ENCODE measurements at places on chromosomes 5 and 9. TPM values are rescaled to one million over a fixed set of nuclear protein-coding genes. Genes with fewer than 3 reads are reported as not detected.

DNA sequence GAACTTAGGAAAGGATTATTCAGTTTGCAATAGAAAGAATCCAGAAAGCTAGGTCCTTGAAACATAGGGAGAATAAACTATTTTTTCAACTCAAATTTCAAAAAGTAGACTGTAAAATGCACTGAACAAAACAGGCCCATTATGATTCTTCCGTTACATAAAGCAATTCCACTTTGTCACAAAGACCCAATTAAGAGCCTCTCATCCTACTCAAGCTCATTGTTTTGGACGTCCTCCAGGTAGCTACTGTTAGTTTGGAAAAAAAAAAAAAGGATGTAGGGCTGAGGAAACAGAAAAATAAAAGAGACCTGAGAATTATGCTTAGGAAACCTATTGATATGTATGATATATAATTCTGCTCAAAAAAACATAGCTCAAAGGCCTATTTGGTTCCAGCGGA, 74.0 kb downstream of the DIRAS2 start:
- DNase-seq: no peak

DNA sequence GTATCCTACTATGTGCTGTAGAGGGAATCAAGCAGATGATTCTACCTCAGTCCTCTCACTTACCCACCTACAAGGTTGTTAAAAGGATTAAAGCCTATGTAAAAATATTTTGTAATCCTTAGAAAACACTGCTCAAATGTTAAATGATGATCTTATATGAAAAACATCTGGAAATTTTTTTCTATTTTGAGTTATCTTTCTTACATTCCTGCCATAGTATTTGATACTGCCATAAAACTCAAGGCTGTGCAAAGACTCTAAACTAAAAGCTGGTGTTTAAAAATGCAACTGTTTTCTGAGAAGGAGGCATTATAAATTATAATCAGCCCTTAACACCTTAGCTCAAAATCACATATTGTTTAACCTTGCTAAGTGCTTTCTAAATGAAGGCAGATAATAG, 474.2 kb downstream of the PRELID2 start:
- no peak for DNase-seq

DNA sequence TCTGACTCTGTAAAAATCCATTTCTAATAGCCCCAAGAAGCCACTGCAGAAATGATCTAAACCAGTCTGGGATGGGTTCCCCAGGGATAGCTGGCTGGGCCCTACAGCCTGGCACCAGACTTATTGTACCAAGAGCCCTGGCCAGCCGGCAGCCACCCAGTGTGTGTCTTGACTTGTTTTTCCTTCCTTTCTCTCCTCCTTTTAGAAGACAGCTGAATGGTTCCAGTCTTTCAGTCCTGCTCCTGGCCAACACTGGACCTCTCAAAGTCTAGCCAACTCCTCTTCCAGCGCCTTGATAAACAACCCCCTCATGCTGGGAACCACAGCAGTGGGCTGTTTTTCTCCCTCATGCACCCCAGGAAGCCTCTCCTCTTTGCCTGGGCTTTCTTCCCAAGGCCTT, 34.1 kb downstream of the ATOX1 start:
- DNase-seq: no peak

The TLX3 gene
- polyA plus RNA-seq: not detected

The TAF1L gene
- polyA plus RNA-seq: not detected

The DNAJC25 gene
- polyA plus RNA-seq: 2.8 TPM

DNA sequence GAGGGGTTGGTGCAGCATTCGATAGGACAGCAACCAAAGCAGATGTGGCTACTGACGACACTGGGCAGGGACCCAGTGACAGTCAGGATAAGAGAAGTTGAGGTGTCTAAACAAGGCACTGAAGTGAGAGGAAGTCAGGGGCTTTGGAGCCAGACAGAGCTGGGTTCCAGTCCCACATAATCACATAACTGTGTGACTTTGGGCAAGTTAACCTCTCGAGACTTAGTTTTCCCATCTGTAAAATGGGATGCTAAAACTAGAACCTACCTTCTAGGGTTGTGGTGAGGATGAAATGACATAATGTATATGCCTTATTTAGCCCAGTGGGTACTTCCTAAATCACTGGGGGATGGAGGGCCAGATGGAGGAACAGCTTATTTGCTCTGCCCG, 3.1 kb downstream of the ANGPTL2 start:
- DNase-seq: no peak

GRCh38 chr5:5313101-5313635, 109.3 kb upstream of the ICE1 start:
- DNase-seq: no peak

GRCh38 chr9:17005056-17005823, 129.6 kb upstream of the CNTLN start:
- no peak for DNase-seq

- DNase-seq: peak; percentile 80
Observed at GRCh38 chr5:139633295-139634027, 14.7 kb upstream of the CXXC5 start.

DNA sequence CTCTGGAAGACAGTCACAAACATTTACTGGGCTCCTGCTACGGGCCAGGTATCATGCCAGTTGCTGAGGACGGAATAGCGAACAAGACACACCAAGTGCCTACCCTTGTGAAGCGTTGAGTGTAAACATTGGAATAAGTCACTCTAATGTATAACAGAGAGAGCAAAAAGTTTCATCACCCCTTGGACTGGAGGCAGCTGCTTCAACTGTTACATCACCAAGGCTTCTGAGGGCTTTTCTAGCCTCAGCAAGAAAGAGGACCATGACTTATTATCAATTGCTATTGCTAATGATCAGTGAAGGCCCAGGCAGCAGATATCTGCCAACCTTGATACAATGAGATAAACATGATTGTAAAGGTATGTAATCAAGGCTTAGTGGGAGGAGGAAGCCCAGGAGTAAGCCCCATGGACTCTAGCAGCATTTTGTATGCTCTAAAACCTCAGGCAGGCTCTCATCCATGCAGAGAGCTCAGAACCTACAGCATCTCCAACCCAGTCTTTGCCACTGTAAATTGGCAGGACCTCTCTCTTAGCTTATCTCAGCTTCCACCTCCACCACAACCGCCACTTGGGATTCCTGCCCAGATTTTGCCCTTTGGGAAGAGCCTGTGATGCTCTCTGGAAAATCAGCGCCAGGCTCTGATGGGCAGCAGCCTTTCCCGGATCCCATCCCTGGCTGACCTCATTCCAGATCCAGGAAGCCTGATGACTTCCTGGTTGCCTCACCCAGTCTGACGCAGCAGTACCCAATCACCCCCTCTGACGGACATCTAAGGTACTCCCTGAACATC, 54.5 kb downstream of the ADAM19 start:
- DNase-seq: no peak

- no peak for DNase-seq
Observed at GRCh38 chr5:159571501-159572244, 241.4 kb upstream of the IL12B start.

Data from CD4-positive, CD25-positive, alpha-beta regulatory T cell (primary cell).